GM23248 (cell line): ENCODE measurements at places on chromosomes 13 and 19. TPM values are rescaled to one million over a fixed set of nuclear protein-coding genes. Genes with fewer than 3 reads are reported as not detected.

DNA sequence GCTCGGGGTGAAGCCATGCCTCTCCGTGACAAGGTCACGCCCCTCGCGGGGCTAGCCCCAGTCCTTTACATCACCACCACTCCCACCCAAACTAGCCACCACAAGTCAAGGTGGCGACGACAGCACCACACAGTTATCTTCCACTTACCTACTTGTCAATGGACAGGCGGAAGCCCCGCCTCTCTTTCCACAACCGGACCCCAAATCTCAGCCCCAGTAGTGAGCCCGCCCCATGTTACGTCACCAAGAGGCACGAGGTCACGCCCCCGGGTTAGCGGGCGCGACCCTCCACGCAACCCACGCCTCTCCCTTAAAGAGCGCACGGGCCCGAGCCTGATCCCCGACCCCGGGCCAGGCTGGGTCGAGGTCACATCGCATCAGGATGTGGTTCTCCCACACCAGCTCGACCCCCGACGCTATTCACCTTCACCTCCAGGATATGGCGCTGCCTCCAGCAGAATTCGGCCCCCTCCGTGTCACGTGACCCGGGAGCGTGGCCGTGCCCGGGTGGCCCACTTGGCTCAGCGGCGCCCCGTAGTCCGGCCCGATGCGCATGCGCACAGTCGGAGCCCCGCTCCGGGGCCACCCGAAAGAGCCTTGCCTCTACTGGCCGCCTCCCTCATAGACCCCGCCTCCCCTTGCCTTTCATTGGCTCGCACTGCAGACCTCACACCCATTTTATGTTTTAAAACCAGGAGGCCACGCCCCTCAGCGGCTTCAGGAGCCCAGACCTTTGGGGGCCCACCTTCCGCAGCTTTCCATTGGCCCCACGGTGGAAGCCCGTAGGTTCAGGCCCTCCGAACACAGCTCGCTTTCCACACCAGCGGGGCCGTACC is 18.2 kb downstream of the SYDE1 start:
- peaks cover 10% of the 10 kb centered on the region; the same call in 1 of the 2 replicates for H3K4me1 ChIP-seq
- peak overlapping the region; percentile 80 for H3K4me3 ChIP-seq
- H3K36me3 ChIP-seq = no peaks in the 10 kb centered on the region; the same call in 1 of the 2 replicates
- peak; percentile 99 for DNase-seq

GRCh38 chr19:21101521-21102242 is 19.7 kb downstream of the ZNF714 start:
- H3K4me1 ChIP-seq = no peaks in the 10 kb centered on the region
- no peaks in the 10 kb centered on the region for H3K27me3 ChIP-seq
- no peak overlapping the region for H3K27ac ChIP-seq
- no peak overlapping the region for H3K4me3 ChIP-seq
- 0 out of 2 replicates have a peak, but pooled peaks cover 3% of the 10 kb centered on the region for H3K36me3 ChIP-seq
- DNase-seq = peak; percentile 16

GRCh38 chr13:78997902-78998629 is 339.1 kb upstream of the OBI1 start:
- H3K4me1 ChIP-seq = no peaks in the 10 kb centered on the region
- H3K36me3 ChIP-seq = no peaks in the 10 kb centered on the region
- no peak for DNase-seq
- H3K27ac ChIP-seq = no peak overlapping the region
- H3K4me3 ChIP-seq = no peak overlapping the region

- no peaks in the 10 kb centered on the region for H3K36me3 ChIP-seq
- DNase-seq = peak; percentile 34
- H3K27me3 ChIP-seq = no peaks in the 10 kb centered on the region
Observed at GRCh38 chr19:19371059-19371458, 34.4 kb upstream of the GATAD2A start.

DNA sequence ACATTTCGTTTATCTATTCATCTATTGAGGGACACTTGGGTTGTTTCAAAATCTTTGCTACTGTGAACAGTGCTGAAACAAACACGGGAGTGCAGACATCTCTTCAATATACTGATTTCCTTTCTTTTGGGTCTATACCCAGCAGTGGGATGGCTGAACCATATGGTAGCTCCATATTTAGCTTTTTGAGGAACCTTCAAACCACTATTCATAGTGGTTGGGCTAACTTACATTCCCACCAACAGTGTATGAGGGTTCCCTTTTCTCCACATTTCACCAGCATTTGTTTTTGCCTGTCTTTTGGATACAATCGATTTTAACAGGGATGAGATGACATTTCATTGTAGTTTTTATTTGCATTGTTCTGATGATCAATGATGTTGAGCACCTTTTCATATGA is 798.2 kb downstream of the UQCRFS1 start:
- no peak overlapping the region for H3K27ac ChIP-seq
- no peak overlapping the region for H3K4me3 ChIP-seq
- H3K4me1 ChIP-seq = no peaks in the 10 kb centered on the region
- H3K36me3 ChIP-seq = no peaks in the 10 kb centered on the region
- H3K27me3 ChIP-seq = peaks cover 16% of the 10 kb centered on the region
- DNase-seq = no peak

GRCh38 chr13:31998131-31998530 is 33.4 kb upstream of the FRY start:
- H3K4me1 ChIP-seq = no peaks in the 10 kb centered on the region
- H3K27me3 ChIP-seq = no peaks in the 10 kb centered on the region
- DNase-seq = no peak
- H3K36me3 ChIP-seq = no peaks in the 10 kb centered on the region
- H3K4me3 ChIP-seq = no peak overlapping the region

GRCh38 chr13:74287724-74288169 is 153.5 kb upstream of the KLF12 start:
- no peaks in the 10 kb centered on the region for H3K36me3 ChIP-seq
- peak; percentile 55 for DNase-seq
- H3K27me3 ChIP-seq = no peaks in the 10 kb centered on the region
- H3K27ac ChIP-seq = no peak overlapping the region

GRCh38 chr19:2608602-2608922 is 93.9 kb downstream of the GNG7 start:
- H3K4me3 ChIP-seq = no peak overlapping the region
- DNase-seq = no peak
- H3K27ac ChIP-seq = no peak overlapping the region
- H3K27me3 ChIP-seq = no peaks in the 10 kb centered on the region

ATP11A gene
- 3.2 and 4.9 TPM in 2 replicates for total RNA-seq

IFNL1 gene
- total RNA-seq = not detected in 2 replicates

PIAS4 gene
- 16.8 and 21.0 TPM in 2 replicates for total RNA-seq

LILRB4 gene
- not detected in 2 replicates for total RNA-seq

PRSS57 gene
- total RNA-seq = not detected in 2 replicates

PRR20C gene
- not detected in 2 replicates for total RNA-seq

PSG1 gene
- 0.13 and 0.54 TPM in 2 replicates for total RNA-seq

ATP8B3 gene
- 0.32 and 2.5 TPM in 2 replicates for total RNA-seq

APC2 gene
- total RNA-seq = 0.11 TPM in 1 of 2 replicates, not detected in the other
